ELF-1 (cell line): ENCODE measurements at places on chromosomes 5 and 9.
A peak's percentile ranks its signal among the peaks of the same experiment; 100 is the strongest.

DNA sequence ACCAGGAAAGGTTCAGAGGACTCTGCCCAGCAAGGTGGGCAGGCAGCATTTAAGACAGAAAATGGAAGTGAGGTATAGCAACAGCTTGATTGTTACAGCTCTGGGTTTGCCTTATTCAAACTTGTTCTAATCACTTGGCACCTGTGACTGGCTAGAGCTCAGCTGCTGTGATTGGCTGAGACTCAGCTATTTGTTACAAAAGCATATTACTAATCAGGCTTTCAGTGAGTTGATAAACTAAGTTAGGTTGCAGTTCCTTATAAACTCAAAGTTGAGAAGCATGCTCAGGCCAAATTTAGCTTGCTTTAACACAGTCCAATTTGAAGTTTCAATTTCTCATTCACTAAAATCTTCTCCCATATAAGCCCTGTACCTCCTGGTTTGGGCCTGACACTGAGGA lies 56.3 kb downstream of the GDA start:
- no peak for DNase-seq

- no peak for DNase-seq
Measured at GRCh38 chr9:87278971-87279733, 218.5 kb upstream of the DAPK1 start.

- no peak for DNase-seq
Measured at GRCh38 chr9:127053057-127053821, 69.2 kb downstream of the ANGPTL2 start.

- DNase-seq, result no peak
Measured at GRCh38 chr5:22665801-22666200, 187.3 kb downstream of the CDH12 start.

DNA sequence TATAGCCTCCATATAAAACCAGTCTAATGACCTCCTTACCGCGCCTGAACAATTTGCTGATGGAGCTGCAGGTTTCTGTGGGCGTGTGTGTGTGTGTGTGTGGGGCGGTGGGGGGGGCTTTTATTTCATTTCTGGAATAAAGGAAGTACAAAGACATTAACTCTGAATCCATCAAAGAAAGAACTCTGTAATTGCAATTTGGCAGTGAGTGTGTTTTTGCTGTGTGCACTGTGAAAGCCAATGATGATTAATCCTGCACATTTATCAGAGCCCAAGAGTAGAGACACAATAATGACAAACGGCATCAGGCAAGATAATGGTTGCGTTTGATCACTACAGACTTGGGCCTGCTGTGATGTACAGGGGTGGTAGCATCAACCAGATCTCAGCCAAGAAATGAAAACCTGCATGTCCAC lies 29.3 kb upstream of the NDFIP1 start:
- DNase-seq, result no peak

- no peak for DNase-seq
Measured at GRCh38 chr5:40877371-40877988, 31.8 kb upstream of the C7 start.

DNA sequence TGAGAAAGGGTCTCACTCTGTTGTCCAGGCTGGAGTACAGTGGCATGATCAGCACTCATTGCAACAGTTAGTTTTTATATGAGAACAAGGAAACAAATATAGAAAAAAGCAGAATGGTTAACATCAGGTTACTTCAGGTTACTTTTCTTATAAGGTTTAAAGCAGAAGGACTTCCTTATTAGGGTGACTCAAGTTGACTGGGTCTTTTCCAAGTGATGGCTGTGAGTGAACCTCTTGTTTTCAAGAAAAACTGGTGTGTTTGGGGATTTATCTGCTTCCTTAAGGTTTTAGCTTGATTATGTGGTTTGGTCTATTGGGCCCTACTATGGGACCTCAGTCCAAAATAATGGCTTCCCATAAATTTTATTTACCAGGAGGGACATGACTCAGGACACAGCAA lies 99.2 kb downstream of the ARRDC3 start:
- DNase-seq, result no peak

GRCh38 chr9:5801739-5802113 lies 31.2 kb downstream of the ERMP1 start:
- no peak for DNase-seq

DNA sequence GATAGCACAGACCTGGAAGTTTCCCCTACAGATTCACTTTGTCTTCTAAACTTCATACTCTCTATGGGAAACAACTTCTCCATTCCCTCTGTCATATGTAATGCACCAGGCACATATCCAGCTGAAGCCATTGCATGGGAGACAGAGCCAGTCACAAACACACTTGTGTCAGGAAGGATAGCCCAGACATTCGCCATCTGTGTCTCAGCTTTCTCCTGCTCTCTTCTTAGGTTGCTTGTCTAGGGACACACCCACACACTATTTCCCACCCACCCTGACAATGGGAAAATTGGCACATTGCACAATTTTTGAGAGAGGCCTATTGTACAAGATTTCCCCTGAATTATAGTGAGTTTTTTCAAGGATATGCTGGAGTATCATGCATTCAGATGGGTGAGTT lies 158.4 kb upstream of the MPDZ start:
- no peak for DNase-seq

- DNase-seq, result peak; percentile 84
Measured at GRCh38 chr5:72955143-72955767, 586 bp upstream of the FCHO2 start.

DNA sequence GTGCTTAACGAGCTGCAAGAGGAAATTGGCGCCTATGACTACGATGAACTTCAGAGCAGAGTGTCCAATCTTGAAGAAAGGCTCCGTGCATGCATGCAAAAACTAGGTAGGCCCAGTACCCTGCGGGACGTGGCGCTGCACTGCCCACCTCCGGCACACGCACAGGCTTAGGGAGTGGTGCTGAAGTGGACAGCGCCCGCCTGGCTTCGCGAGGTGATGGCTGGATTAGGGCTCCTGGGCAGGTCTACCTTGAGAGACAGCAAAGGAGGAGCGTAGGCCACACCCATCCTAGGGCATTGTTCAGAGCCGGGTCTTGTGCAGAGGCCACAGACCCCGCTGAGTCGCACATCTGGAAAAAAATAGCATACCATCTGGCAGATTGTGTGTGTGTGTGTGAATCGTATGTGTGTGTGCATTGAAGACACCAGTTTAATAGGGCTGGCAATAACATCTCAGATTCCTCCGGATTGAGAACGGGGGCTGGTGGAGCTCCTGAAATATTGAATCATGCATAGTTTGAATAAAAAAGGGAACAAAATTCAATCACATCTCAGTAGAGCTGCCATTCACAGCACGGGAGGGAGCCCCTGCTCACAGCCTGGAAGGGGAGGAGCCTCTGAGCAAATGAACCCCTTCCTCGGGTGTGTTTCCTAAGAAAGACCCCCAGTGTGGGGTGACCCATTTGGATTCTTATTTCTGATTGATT lies 11.1 kb downstream of the OLFM1 start:
- DNase-seq, result peak; percentile 87

- no peak for DNase-seq
Measured at GRCh38 chr5:177169271-177169670, 35.7 kb downstream of the NSD1 start.

DNA sequence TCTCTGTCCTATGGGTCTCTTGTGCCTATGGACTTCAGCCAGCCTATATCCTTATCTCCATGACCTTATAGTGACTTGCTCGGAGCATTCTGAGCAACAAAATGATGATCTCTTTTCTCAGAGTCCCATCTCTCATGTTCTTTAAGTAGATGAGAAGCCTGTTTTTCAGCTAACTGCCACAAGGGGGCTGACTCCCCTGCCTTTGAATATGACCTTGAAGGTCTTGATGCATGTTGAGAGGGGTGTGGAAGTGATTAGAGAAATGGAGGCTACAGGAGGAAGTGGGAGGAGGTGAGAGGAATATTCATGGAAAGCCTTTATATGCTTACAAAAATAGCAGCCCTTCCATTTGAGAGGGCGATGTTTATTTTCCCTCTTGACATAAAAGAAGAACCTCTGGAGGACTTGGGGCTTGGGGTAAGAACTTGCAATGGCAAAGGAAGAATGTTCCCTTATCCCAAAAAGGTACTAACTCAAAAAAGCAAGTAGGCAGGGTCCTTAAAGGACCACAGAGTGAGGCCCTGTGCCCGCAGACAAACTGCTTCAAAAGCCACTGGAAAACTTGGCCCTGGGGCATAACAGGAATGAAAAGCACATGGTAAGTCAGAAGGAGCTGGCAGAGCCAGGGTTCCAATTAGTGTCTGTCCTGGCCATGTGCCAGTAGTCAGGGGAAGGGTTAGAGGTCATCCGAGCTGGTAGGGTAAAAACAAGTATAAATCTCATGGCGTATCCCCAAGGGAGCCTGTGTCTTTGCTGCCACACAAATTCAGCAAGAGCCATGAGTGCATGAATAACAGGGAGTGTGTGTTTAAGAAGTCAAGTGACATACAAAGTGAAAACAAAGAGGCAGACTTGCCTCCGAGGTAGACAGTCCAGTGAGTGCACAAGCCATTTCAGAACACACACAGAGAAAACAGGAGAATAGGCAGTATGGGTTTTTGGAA lies 39.1 kb downstream of the FGD3 start:
- no peak for DNase-seq

DNA sequence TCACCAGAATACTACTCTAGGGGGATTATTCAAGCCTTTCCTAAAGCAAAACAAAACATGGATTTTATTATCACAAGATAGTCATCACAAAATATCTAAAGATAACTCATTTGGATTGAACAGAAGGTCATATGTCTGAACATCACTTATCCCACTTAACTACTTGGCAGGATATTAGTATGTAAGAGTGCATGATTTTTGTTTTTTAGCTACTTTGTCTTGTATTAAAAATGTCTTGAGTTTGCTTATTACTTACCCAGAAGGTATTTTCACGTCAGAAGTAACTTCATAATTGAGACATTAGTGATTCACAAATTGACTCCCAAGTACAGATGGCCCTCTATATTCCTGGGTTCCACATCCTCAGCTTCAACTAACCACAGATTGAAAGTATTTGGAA lies 113.8 kb downstream of the TLE4 start:
- DNase-seq, result no peak

DNA sequence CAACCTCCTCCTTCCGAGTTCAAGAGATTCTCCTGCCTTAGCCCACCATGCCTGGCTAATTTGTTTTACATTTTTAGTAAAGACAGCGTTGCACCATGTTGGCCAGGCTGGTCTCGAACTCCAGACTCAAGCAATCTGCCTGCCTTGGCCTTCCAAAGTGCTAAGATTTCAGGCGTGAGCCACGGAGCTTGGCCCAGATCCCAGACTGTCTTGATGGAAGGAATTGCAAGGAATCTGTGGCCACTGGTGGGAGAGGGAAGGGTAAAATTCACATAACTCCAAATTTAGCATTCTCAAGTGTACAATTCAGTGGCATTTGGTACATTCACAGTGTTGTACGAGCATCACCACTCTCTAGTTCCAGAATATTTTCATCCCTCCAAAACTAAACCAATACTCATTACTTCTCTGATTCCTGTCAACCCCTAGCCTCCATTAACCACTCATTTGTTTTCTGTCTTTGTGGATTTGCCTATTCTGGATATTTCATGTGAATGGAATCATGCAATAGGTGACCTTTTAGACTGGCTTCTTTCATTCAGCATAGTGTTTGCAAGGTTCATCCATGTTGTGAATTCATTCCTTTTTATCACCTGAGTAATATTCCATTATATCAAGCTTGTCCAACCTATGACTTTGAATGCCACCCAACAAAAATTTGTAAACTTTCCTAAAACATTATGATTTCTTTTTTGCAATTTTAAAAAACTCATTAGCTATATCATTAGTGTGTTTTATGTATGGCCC lies 8.9 kb upstream of the MYO10 start:
- no peak for DNase-seq

- DNase-seq, result peak; percentile 53
Measured at GRCh38 chr5:139896718-139897117, 101.1 kb downstream of the PSD2 start.

DNA sequence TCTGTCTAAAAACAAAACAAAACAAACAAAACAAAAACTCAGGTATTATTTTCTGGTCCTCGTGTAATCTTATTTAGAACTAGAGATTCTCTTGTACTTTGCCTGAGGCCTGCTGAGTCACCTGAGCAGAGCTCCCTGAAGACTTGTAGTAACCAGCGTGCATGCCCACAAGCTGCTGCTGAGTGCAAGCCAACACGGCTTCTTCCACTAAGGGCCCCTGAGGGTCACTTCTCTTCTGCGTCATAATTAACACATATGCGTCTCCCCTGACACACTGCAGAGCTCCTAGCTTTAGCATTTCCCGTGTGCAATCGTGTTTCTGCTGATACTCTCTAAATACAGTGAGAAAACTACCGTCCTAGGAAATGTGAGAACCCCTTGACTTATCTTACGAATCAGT lies 10.9 kb upstream of the NDFIP1 start:
- peak; percentile 52 for DNase-seq

- no peak for DNase-seq
Measured at GRCh38 chr9:127572961-127573721, 38.9 kb upstream of the STXBP1 start.

- no peak for DNase-seq
Measured at GRCh38 chr5:147898875-147899401, 7.4 kb downstream of the C5orf46 start.

- peak; percentile 23 for DNase-seq
Measured at GRCh38 chr9:68669218-68669617, 35.8 kb upstream of the PIP5K1B start.

DNA sequence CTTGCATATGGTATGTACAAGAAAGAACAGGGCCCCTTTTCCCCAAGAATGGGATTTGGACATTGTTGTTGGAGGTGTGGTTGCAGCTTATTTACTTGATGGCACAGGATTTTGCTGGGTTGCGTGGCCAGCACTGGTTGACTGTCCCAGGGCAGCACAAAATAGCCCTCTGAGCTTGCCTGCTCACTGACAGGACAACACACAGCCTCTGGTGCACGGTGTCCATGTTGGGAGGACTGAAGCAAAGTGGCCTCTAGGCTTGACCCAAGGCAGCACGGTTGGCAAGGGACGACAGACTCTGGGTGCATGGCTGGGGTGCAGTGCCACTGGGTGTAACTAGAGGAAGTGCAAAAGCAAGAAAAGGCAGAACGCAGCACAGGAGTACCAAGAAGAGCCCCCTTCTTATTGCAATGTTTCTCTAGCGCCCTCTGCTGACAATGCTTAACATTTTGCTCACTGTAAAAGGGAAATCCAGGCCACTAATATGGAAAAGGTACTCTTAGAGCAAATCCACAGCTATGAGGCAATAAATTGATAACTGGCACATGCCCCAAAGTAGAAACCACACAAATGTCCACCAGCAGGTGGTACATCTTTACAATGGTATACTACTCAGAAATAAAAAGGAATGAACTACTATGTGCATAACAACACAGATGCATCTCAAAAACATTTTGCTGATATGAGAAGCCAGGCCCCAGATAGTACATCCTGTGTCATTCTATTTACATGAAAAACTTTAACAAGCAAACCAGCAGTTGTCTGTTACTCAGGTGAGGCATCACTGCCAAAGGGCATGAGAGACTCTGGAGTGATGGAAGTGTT lies 47.4 kb upstream of the BARX1 start:
- peak; percentile 56 for DNase-seq

GRCh38 chr5:14432931-14433589 lies 148.5 kb upstream of the OTULINL start:
- no peak for DNase-seq

GRCh38 chr5:136703706-136704105 lies 338.4 kb upstream of the TRPC7 start:
- DNase-seq, result no peak

- peak; percentile 37 for DNase-seq
Measured at GRCh38 chr9:88800329-88800682, 191.0 kb upstream of the S1PR3 start.

GRCh38 chr5:106085136-106085535 lies 1585.6 kb downstream of the EFNA5 start:
- no peak for DNase-seq
